ENCODE measurements at places on chromosomes 5 and 9.

- no peak for DNase-seq
Observed at GRCh38 chr9:93115486-93116071, 18.5 kb downstream of the NINJ1 start.

GRCh38 chr5:72040513-72040912 lies 66.8 kb upstream of the MAP1B start:
- DNase-seq: no peak

DNA sequence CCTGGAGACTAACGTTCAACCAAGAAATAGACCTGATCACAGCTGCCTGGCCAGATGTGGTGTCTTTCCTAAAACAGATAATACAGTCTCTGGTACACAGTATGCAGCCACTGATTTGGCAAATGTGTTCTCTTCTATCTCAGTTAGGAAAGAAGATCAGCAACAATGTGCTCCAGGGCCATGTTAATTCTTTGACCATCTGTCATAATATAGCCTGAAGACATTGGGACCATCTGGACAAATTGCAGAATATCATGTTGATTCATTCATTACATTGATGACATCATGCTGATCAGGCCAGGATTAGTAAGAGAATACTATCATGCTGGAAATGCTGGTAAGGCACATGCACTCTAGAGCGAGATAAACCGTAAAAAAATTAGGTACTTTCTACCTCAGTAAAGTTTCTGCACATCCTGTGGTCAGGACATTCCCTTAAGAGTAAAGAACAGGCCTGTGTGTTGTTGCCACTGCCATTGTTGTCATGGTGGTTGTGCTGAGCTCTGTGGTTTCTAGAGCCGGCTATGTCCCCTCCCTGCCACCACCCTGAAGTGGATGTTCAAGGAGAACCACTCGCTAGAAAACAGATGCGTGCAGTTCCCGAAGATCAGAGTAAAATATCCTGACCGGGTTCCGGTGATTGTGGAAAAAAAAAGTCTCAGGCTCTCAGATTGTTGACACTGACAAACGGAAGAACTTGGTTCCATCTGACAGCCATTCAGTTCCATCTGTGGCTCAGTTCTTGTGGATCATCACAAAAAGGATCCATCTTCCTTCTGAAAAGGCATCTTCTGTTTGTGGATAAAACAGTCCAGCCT lies 6.4 kb upstream of the JMY start:
- DNase-seq: no peak

DNA sequence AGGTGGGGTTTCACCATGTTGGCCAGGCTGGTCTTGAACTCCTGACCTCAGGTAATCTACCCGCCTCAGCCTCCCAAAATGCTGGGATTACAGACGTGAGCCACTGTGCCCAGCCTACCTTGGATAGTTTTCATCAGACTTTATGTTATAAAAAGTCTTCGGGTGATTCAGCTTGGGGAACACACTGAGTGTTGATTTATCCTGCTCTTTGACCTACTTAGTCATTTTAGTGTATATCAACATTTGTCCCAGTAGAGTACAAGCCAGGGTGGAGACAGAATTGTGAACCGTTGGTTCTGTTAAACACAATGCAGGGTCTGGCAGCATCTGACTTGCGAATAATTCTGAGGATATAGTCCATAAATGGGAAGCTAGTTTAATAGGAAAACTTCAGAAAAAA lies 39.7 kb downstream of the NFX1 start:
- no peak for DNase-seq

DNA sequence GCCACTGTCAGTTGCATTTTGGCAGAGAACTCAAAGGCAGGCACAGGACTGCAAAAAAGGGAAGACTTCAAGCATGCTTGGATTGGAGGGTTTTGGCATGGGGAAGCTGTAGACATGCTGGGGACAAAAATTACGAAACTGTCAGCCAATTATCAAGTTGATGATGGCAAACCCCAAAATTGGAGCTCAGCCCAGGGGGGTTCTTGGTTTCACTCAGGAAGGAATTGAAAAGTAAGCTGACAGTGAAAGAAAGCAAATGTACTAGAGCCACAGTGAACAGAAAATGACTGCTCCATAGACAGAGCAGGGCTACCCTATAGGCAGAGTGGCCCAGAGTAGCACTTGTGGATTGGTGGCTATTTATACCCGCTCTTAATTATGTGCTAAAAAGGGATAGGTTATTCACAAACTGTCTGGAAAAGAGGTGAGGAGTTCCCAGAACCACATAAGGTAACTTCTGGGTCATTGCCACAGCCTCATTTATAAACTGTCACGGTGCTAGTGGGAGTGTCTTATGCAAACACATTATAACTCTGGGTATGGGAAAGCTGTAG lies 14.6 kb upstream of the CFAP95 start:
- no peak for DNase-seq

All from esophagus squamous epithelium (tissue), 5 donors.